Activated T-helper 1 cell treated with anti-CD3 and anti-CD28 coated beads, Interleukin-2, amount 50 U/mL, for 16 hours (primary cell): ENCODE measurements at places on chromosomes 16 and 17.

DNA sequence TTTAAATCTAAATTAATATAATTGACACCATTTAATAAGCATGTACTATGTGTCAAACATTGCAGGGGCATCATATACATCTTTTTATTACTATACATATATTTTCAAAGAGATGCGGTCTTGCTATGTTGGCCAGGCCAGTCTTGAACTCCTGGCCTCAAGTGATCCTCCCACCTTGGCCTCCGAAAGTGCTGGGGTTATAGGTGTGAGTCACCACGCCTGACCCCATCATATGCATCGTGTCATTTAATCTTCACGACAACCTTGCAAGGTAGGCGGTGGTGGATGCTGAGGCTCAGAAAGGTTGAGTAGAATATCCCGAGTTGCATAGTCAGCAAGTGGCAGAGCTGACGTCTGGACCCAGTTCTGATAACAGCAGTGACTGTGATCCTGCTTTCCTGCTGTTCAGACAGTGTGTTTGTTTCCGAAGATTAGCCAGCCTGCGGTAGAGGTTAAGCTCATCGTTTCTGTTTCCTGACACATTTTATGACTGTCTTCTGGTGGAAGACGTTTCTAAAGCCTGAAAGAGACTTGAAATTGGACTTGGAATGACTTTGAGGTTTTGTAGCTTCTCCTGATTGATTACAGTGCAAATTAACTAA lies 316.6 kb downstream of the SNX29 start:
- DNase-seq, result no peak

GRCh38 chr17:10196941-10197340 lies 1.5 kb downstream of the GAS7 start:
- no peak for DNase-seq

GRCh38 chr17:10574324-10574723 lies 24.9 kb upstream of the MYH2 start:
- DNase-seq, result no peak

- no peak for DNase-seq
Observed at GRCh38 chr16:424033-424622, 1.3 kb upstream of the RAB11FIP3 start.

DNA sequence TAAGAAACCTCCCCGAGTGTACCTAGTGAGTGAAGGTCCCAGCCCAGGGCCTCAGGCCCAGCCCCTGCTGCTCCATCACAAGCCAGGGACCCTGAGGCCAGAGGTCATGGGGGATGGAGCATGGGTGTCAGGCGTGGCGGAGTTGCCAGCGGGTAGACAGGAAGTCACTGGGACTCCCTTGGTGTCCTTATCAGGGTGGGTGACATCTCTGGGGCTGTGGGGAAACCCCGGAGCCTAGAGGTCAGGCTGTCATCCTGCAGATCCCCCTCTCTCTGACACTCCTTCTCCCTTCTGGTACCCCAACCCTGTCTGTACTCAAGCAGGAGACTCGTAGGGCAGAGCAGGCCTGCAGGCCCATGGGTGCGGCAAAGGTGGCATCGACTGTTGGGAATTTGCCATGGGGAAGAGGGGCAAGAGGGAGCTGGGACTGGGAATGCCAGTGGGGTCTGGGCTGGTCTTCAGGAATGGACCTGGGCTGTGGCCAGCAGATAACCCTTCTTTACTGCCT lies 10.8 kb upstream of the ADGRG1 start:
- no peak for DNase-seq
